ENCODE measurements at places on chromosomes 2 and 18.

GRCh38 chr2:212177724-212178123 is 360.9 kb downstream of the ERBB4 start:
- DNase-seq: no peak

DNA sequence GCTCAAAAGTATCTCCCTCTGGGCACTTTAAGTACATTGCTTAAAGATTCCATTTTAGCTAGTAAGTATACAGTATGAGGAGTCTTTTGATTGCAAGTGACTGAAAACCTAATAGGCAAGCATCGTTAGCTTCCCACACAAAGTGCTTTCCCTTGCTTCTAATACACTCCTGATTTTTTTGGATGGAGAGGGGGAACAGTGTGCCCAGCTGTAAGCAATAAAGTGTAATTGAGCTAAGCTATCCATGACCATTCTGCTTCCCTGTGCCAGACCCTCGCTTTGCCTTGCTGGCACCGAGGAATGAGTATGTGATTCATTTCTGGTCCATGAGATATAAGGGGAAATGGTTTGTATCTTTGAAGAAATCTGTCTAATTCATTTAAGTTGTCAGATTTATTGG is 3.8 kb upstream of the ZNF24 start:
- no peak for DNase-seq

GRCh38 chr18:73283032-73283431 is 415.2 kb upstream of the NETO1 start:
- DNase-seq: no peak

DNA sequence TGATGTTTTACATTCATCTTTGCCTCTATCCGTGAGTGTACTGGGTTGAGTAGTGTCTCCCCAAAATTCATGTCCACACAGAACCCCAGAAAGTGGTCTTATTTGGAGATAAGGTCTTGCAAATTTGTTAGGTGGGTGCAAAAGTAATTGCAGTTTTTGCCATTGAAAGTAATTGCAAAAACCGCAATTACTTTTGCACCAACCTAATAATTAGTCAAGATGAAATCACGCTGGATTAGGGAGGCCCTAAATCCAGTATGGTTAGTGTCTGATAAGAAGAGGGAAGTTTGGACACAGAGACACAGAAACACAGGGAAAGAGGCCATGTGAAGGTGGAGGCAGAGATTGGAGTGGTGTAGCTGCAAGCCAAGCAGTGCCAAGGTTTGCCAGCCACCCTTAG is 57.8 kb upstream of the SPRED2 start:
- DNase-seq: no peak

- DNase-seq: peak; percentile 20
These were observed at the start of gene PDE11A for GRCh38 chr2:178072383-178073301. PDE11A (minus strand) TSS chr2:178072777; CDS start chr2:178072437, 340 bp downstream.

DNA sequence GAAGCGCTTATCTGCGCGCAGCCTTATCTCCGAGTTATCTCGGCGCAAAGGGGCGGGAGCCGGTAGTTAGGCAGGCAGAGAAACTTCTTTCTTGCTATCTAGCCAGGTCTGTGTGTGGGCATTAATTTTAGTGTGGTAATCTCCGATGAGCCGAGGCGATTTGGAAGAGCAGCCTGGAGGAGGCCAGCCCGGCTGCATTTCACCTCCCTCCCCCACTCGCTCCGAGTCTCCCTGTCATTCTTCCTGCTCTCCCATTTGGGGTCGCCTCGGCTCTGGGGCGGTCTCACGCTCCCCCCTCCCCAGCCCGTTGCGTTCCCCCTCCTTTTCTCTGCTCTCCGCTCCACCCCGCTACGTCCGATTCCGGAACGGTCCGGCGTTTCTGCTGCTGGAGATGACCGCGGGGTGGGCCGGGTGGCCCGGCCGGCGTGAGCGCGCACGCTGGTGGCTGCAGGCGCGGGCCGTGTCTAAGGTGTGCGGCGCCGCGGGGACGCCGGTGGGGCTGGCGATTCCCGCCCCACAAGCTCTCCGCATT is 566 bp downstream of the GATA6 start:
- peak; percentile 25 for DNase-seq

GRCh38 chr2:52264488-52264887 is 1232.6 kb upstream of the NRXN1 start:
- DNase-seq: no peak

- DNase-seq: no peak
These were observed 303.0 kb downstream of the DYSF start for GRCh38 chr2:71756280-71756906.

- no peak for DNase-seq
These were observed 269.3 kb downstream of the ALPK2 start for GRCh38 chr18:58359620-58360019.
